Heart left ventricle (tissue), 16 donors: ENCODE measurements at places on chromosomes 6 and 20. TPM values are rescaled to one million over a fixed set of nuclear protein-coding genes. Genes with fewer than 3 reads are reported as not detected.

DNA sequence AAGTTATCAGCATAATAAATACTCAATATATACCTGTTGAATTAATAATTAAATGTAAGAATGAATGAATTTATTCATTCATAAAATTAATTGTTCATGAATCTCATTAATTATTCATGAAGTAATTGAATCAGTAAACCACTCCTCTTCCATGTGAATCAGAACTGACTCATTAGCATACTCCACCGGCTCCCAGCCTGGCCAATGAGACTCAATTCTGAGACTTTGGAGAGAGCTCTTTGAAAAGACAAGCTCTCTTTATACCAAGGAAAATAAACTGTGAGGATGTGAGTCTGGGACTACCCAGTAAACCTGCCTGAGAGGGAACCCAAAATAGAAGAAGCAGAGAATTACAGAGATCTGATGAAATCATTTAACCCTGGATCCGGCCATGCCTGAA is 8.4 kb upstream of the SLC2A10 start:
- H3K4me1 ChIP-seq, result no peaks in the 10 kb centered on the region
- no peak overlapping the region for H3K4me3 ChIP-seq
- H3K27me3 ChIP-seq, result peaks cover 17% of the 10 kb centered on the region

- peaks cover 4% of the 10 kb centered on the region for H3K36me3 ChIP-seq
- H3K27me3 ChIP-seq, result no peaks in the 10 kb centered on the region
- DNase-seq, result no peak
- peak overlapping the region; percentile 2 for H3K27ac ChIP-seq
- no peak overlapping the region for H3K4me3 ChIP-seq
These were observed 73.7 kb upstream of the TINAG start for GRCh38 chr6:54234539-54234938.

- H3K4me3 ChIP-seq, result no peak overlapping the region
- DNase-seq, result no peak
- no peaks in the 10 kb centered on the region for H3K27me3 ChIP-seq
- no peak overlapping the region for H3K27ac ChIP-seq
- H3K36me3 ChIP-seq, result peaks cover 38% of the 10 kb centered on the region
These were observed 25.6 kb upstream of the FAM83D start for GRCh38 chr20:38900606-38901005.

DNA sequence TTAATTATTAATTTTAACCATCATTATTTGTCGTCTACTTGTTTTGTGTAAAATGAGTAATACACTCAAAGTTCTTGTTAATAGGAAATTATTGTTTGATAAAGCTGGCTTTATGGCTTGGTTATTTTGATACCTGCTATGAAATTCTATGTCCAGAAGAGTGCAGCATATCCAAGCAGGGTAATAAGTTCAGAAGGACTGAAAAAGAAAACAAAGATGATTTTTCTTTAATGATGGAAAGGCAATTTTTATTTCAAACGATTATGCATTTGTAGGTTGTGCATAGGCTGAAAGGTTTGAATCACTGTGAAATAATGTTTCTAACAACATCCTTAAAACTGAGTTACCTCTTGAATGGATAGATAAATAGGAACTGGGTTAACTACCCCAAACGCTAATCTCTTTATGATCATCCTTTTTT is 1.4 kb upstream of the MAN1A1 start:
- peak overlapping the region; percentile 95 for H3K4me3 ChIP-seq
- peak overlapping the region; percentile 91 for H3K27ac ChIP-seq
- H3K4me1 ChIP-seq, result peaks cover 71% of the 10 kb centered on the region
- no peaks in the 10 kb centered on the region for H3K36me3 ChIP-seq
- no peak for DNase-seq
- H3K27me3 ChIP-seq, result no peaks in the 10 kb centered on the region

- no peak for DNase-seq
- no peak overlapping the region for H3K4me3 ChIP-seq
- H3K4me1 ChIP-seq, result no peaks in the 10 kb centered on the region
- no peak overlapping the region for H3K27ac ChIP-seq
- H3K27me3 ChIP-seq, result no peaks in the 10 kb centered on the region
These were observed 56.3 kb downstream of the RGS17 start for GRCh38 chr6:153074761-153075160.

DNA sequence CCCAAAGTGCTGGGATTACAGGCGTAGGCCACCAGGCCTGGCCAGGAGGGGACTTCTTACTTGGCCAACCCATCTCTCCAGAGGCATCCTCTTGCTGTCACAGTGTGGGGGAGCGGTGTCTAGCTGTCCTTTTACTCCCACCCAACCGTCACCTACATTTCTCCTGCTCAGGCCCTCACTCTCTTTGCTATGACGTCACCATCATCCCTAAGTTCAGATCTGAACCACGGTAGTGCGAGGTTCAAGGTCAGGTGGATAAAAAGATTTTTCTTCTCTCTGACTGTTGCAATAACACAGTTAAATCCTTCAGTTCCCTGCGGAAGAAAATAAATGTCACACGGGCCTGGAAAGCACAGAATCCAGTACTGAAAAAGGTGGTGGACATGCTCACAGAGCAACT is 7.3 kb upstream of the RAET1L start:
- peaks cover 2% of the 10 kb centered on the region for H3K4me1 ChIP-seq
- no peak for DNase-seq
- no peaks in the 10 kb centered on the region for H3K36me3 ChIP-seq
- H3K27ac ChIP-seq, result no peak overlapping the region

- H3K27ac ChIP-seq, result no peak overlapping the region
- no peak for DNase-seq
- no peaks in the 10 kb centered on the region for H3K4me1 ChIP-seq
- no peaks in the 10 kb centered on the region for H3K27me3 ChIP-seq
- no peak overlapping the region for H3K4me3 ChIP-seq
These were observed 9.1 kb downstream of the ANKRD60 start for GRCh38 chr20:58219342-58219700.

DNA sequence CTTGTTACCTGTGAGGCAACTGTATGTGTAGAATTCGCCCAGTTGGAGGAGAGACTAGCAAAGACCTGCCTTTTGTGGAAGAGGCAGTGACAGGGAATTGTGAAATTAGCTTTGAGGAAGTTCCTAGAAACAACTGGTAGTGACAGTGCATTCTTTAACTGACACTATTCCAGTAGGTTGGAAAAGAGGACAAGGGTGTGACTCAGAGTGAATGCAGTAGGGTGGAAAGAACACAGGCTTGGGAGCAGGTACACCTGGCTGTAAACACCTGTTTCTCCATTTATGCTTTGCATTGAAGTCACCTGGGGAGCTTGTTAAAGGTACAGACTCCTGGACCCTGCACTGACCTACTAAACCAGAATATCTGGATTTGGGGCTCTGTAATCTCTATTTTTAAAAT is 295.7 kb downstream of the PHACTR1 start:
- no peaks in the 10 kb centered on the region for H3K36me3 ChIP-seq
- no peaks in the 10 kb centered on the region for H3K4me1 ChIP-seq
- no peak for DNase-seq
- no peaks in the 10 kb centered on the region for H3K27me3 ChIP-seq
- no peak overlapping the region for H3K27ac ChIP-seq

- H3K27ac ChIP-seq, result no peak overlapping the region
- no peak for DNase-seq
- H3K4me1 ChIP-seq, result peaks cover 32% of the 10 kb centered on the region
- H3K36me3 ChIP-seq, result no peaks in the 10 kb centered on the region
These were observed 52.7 kb downstream of the TGM2 start for GRCh38 chr20:38112261-38112929.

DNA sequence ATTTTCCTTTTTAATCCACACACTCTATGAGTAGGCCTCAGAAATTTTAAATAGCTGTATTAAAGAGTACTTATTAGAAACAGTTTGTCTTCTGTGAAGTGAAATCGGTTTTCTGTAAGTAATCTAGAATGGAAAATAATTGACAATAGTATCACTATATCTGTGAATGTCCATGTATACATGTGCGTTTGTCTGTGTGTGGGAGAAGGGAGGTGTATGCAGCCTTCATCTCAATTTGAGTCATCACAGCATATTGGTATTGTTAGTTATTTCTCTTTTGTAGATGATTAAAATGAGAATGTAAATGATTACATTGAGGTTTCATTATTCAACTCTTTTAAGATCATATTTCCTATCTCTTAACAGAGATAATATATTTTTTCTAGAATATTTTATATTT is 206.0 kb downstream of the EYS start:
- no peak for DNase-seq
- H3K27me3 ChIP-seq, result no peaks in the 10 kb centered on the region
- no peaks in the 10 kb centered on the region for H3K36me3 ChIP-seq
- no peak overlapping the region for H3K4me3 ChIP-seq
- no peaks in the 10 kb centered on the region for H3K4me1 ChIP-seq

DNA sequence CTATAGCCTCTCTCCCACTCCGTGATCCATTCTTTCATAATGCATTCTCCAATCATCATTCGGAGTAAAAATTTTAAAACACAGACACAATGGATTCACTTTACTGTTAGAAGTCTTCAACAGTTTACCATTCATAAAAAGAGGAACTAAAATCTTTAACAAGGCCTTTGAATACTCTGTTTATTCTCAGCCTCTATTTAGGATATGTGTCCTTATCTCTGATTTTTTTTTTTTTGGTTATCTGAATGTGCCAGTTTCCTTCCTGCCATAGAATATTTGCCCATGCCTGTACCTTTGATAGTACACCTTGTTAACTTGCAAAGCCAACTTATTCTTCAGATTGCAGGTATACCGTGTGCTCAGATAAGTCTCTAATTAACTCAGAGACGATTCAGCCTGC is 11.1 kb downstream of the CRISP1 start:
- H3K27me3 ChIP-seq, result no peaks in the 10 kb centered on the region
- no peak overlapping the region for H3K4me3 ChIP-seq
- no peak overlapping the region for H3K27ac ChIP-seq
- DNase-seq, result no peak
- no peaks in the 10 kb centered on the region for H3K4me1 ChIP-seq

GRCh38 chr20:61963149-61963548 is 102.5 kb downstream of the TAF4 start:
- no peaks in the 10 kb centered on the region for H3K4me1 ChIP-seq
- peaks cover 3% of the 10 kb centered on the region for H3K27me3 ChIP-seq
- no peak overlapping the region for H3K4me3 ChIP-seq
- no peaks in the 10 kb centered on the region for H3K36me3 ChIP-seq

DNA sequence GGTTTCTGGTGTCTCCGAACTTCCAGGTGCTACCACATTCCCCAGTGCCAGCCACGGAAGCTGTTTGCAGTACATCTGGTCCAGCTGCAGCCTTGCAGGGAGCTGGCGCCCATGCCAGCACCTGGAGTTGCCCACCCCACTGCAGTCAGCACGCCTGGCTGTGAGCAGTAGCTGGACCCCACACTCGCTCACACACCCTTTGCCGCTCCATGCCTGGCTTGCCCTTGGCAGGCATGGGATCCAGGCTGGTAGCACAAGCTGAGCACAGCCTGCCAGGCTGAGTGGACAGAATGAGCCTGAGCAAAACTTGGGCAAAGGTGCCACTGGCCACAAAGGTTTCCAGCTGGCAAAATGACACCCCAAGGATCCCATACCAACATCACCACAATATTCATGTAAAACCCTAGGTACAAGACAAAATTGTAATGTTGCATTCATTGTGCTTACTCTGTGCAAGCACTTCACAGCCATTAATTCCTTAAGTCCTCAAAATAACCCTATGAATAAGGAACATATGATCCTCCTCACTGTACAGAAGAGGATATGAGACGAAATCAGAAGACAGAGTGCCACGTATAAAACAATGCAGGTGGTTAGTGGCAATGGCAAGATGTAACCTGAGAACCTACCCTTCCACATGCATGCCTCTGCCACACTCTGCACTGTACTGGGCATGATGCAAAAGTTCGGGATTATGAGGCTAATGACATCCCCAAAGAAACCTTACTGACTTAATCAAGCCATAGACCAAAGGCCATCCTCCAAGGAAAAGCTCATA is 18.3 kb downstream of the KIF16B start:
- no peaks in the 10 kb centered on the region for H3K4me1 ChIP-seq
- no peaks in the 10 kb centered on the region for H3K27me3 ChIP-seq

GRCh38 chr6:4581468-4582385 is 194.5 kb upstream of the CDYL start:
- peak; percentile 38 for DNase-seq
- no peak overlapping the region for H3K4me3 ChIP-seq
- peaks cover 12% of the 10 kb centered on the region for H3K4me1 ChIP-seq
- no peaks in the 10 kb centered on the region for H3K27me3 ChIP-seq

GRCh38 chr6:150036081-150036480 is 10.7 kb upstream of the RAET1L start:
- no peak overlapping the region for H3K4me3 ChIP-seq
- no peak overlapping the region for H3K27ac ChIP-seq
- no peaks in the 10 kb centered on the region for H3K4me1 ChIP-seq
- H3K36me3 ChIP-seq, result no peaks in the 10 kb centered on the region
- H3K27me3 ChIP-seq, result peaks cover 42% of the 10 kb centered on the region
- DNase-seq, result no peak

DNA sequence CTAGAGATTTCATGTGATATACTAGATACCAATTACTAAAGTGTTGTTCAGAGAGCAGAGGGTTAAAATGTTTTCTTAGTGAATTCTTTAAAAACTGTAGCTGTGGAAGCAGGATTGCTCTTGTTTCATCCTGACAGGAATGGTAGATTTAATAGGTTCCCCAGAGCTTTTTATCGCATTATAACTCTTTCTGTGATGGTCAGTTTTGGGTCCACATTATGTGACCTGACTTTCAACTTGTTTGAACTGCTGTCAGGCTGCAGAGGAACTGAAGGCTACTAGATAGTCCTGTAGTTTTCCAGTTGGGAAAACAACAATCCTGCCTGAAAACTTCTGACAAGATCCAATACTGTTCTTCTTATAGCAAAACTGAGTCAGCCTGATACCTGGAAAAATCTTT is 329.3 kb upstream of the FLRT3 start:
- DNase-seq, result no peak
- no peaks in the 10 kb centered on the region for H3K36me3 ChIP-seq
- H3K4me3 ChIP-seq, result no peak overlapping the region
- H3K27me3 ChIP-seq, result no peaks in the 10 kb centered on the region
- H3K27ac ChIP-seq, result no peak overlapping the region

- no peaks in the 10 kb centered on the region for H3K4me1 ChIP-seq
- H3K36me3 ChIP-seq, result no peaks in the 10 kb centered on the region
- H3K4me3 ChIP-seq, result no peak overlapping the region
- peak overlapping the region; percentile 74 for H3K27ac ChIP-seq
- DNase-seq, result no peak
These were observed 129.4 kb downstream of the LY86 start for GRCh38 chr6:6717953-6718352.

The GLP1R gene
- 1.4 TPM for total RNA-seq

The NKAPL gene
- 5.2 TPM for total RNA-seq

The NKX2-4 gene
- total RNA-seq, result not detected

The GGTLC1 gene
- not detected for total RNA-seq

The PHF3 gene
- 27.3 TPM for total RNA-seq

The OPN5 gene
- total RNA-seq, result 0.39 TPM

The RBBP9 gene
- 8.3 TPM for total RNA-seq

The GSTA2 gene
- total RNA-seq, result not detected

The CTCFL gene
- not detected for total RNA-seq

The C6orf163 gene
- 1.4 TPM for total RNA-seq

The CALHM4 gene
- not detected for total RNA-seq

The ABHD16B gene
- total RNA-seq, result not detected
